ENCODE measurements at places on chromosomes 6 and 20.

- DNase-seq: no peak
Measured at GRCh38 chr6:132725947-132726607, 12.2 kb upstream of the VNN1 start.

DNA sequence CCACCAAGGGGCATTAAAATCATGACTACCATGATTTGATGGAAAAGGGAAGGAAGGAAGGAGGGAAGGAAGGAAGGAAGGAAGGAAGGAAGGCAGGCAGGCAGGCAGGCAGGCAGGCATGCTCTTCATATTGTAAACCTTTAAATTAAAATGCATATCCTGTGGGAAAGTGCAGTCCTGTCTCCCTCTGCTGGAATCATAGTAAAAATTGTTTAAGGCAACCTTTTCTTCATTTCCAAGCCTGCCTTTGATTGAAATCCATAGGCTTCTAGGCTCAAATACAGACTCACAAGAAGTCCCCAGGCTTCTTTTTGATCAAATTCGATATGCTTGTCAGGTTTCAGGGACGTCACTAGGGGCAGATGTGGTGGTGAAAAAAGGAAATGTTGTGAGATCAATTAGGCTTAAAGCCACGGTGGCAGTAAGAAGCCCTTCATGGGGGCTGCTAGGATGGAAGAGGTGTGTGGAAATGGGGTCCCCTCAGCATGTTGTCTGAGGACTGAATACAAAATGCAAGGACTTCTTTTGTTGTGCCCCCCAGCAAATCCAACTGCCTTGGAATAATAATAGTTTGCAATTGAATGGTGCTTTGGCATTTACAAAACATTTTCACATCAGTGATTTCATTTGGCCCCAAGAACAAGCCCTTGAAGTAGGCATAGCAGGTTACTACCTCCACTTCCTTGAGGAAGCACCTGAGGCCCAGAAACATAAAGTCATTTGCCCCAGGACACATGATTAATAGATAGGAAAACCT is 25.6 kb upstream of the GABRR1 start:
- no peak for DNase-seq

- DNase-seq: no peak
Measured at GRCh38 chr6:150698391-150698790, 98.7 kb downstream of the PLEKHG1 start.

GRCh38 chr20:18273738-18274137 is 14.6 kb upstream of the ZNF133 start:
- no peak for DNase-seq

GRCh38 chr6:131469130-131469529 is 103.9 kb upstream of the ARG1 start:
- DNase-seq: no peak

- DNase-seq: no peak
Measured at GRCh38 chr6:33908025-33908424, 104.2 kb upstream of the MLN start.

DNA sequence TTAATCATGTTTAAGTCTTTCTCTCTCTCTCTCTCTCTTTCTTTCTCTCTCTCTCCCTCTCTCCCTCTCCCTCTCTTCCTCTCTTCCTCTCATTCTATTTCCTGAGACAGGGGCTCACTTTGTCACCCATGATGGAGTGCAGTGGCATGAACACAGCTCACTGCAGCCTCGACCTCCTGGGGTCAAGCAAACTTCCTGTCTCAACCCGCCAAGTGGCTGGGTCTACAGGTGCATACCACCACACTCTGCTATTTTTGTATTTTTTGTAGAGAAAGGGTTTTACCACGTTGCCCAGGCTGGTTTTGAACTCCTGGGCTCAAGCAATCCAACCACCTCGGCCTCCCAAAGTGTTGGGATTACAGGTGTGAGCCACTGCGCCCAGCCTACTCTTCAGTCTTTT is 15.7 kb upstream of the RPS10 start:
- DNase-seq: no peak

GRCh38 chr6:74069089-74069581 is 373.1 kb downstream of the CD109 start:
- no peak for DNase-seq

DNA sequence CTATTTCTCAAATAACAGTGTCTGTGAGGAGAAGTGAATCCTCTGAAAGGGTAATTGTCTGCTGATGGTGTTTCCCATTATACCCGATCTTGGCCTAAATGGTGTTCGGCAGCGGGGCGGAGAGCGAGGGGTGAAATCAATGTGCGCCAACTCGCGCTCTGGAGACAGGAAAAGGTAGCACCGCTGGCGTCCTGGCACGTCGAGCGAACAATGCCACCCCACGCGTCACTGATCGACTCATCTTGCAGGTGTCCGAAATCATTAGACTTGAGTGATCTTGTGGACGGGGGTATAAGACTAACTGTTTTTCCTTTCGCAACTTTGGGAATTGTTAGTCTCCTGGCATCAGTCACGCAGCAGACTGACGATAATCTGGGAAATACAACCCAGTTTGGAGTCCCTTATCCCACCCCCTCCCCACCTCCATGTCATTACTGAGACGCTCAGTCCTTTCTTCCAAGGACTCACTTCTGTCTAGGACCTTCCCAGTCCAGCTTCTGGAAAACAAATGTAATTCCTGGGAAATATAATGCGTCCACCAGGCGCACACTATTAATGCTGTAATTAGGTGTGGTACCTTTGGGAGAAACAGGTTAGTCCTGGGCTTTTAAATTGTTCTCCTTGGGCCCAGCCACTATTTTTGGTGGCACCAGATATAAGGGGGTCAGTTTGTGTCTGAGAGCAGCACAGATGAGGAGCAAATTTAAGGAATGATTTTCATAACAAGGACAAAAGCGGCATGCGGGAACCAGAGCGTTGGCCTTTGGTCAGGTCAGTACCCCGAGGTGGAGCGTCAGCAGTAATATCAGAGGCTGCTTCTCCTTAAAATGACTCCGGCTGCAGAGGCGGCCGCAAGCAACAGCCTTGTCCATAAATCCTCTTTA is 2.3 kb downstream of the LINC00237 start:
- no peak for DNase-seq

DNA sequence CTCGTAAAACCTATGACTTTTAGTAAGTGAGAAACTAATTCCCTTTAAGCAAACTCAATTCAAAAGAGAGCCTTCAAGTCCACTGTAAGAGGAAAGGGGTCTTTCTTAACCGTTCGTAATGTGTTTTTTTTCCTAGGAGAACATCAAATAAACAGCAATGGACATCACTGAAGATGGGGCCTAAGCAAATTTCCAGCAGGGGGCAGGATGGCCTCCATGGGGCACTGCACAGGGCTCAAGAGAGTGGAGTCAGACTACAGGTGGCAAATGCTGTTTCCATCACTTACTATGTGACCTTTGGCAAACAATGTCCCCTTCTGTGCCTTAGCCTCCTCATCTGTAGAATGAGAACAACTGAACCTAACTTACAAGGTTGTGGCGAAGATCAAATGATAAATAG is 88.7 kb downstream of the ARHGAP18 start:
- DNase-seq: peak; percentile 41

- no peak for DNase-seq
Measured at GRCh38 chr6:152685819-152686218, 11.9 kb upstream of the MYCT1 start.

DNA sequence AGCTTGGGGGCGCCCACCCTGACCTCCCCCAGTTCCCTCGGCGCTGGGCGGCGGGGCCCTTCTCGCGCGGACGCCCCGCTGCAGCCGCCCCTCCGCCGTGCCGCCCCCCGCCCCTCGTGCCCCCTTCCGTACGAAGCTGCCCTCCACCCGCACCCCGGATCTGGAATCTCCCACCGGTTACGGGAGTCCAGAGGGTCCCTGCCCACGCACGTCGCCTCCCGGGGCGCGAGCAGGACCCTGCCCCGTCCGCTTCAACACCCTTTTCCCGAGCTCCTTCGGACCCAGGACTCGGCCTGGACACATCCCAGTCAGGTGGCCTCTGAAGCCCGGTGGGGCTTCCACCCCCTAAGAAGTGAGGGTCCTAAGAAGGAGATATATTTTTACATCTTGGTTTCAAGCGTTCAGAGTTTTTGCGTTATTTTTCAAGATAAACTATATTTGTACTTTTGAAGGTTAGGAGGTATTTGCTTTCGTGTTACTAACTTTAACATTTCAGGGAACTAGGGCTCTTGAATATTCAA is 506 bp downstream of the ARFGAP1 start:
- DNase-seq: no peak

DNA sequence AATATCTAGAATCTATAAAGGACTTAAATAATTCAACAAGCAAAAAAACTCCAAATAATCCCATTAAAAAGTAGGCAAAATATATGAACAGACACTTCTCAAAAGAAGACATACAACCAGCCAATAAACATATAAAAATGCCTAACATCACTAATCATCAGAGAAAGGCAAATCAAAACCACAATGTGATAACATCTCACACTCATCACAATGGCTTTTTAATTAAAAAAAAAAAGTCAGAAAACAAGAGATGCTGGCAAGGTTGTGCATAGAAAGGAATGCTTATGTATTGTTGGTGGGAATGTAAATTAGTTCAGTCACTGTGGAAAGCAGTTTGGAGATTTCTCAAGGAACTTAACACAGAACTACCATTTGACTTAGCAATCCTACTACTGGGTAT is 979.6 kb upstream of the MAP3K7 start:
- no peak for DNase-seq

GRCh38 chr20:9395971-9396370 is 118.4 kb upstream of the LAMP5 start:
- no peak for DNase-seq

GRCh38 chr6:52976149-52976548 is 18.9 kb downstream of the GSTA4 start:
- no peak for DNase-seq

- DNase-seq: no peak
Measured at GRCh38 chr20:64146936-64147477, 17.2 kb upstream of the MYT1 start.

- no peak for DNase-seq
Measured at GRCh38 chr6:143225929-143226328, 165.2 kb downstream of the AIG1 start.

DNA sequence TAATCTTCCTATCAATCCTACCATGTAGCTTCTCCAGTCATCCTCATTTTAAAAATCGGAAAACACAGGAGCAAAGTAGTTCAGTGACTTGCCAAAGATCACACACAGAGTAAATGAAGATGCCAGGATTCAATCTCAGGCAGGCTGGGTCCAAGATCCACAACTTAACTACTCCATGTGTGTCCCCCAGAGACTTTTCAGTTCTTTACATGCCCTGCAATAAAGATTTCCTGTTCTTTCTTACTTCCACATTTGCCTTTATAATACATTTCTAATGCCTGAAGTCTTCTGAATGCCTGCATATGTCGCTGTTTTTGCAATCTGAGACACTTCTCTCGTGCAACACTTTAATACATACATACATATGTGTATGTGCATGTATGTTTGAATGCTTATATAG is 121.7 kb upstream of the MARCKS start:
- DNase-seq: no peak

- DNase-seq: no peak
Measured at GRCh38 chr6:21111093-21111725, 482.3 kb upstream of the SOX4 start.

DNA sequence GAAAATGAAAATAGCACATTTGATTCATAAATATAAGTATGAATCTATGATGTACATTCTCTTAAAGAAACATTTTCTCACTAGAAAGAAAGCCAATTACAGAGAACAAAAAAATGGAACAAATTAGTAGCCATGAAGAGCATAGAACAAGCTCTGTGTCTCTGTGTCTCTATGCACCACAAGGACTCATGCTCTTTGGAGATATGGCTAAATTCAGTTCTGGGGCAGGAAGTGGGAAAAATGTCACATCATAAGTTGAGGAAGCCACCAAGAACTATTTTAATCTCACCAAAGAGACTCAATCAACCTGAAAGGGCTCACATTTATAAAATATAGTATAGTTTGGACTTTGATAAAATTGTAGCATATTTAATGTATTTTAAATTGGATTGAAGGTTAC is 1259.8 kb upstream of the GJE1 start:
- no peak for DNase-seq

GRCh38 chr6:37347670-37348111 is 6.1 kb upstream of the RNF8 start:
- no peak for DNase-seq

DNA sequence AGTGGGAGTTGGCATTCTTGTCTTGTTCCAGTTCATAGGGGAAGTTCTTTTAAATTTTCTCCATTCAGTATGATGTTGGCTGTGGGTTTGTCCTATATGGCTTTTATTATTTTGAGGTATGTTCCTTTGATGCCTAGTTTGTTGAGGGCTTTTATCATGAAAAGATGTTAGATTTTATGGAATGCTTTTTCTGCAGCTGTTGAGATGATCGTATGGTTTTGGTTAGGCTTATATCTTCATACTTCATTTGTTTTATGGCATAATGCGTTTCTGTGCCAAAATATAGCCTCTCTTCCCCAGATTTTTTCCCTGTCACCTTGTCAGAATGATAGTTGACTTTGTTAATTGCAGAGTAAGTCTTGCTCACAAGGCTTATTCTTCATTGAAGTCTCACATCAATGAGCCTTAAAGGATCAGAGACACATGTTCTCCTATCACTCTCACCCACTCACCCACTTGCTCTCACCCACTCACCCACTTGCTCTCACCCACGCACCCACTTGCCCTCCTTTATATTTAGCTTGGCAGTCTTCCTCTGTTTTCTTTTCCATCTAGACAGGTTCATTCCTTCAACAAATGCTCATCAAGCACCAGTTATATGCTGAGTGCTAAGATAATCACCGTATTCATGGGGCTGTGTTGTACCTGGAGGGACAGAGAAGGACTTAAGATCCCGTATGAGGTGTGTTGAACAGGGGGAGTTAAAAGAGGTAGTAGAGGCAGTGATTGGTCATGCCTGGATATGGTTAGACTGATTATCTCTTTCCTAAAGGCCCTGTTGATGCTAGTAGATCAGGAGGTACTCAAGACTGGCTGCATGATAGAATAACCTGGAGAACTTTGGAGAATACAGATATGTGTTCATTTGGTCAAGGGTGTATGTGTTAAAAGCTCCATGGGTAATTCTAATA is 19.3 kb downstream of the UST start:
- DNase-seq: no peak

- no peak for DNase-seq
Measured at GRCh38 chr20:24977336-24977735, 15.2 kb downstream of the APMAP start.

GRCh38 chr6:158388727-158389126 is 76.5 kb downstream of the TULP4 start:
- no peak for DNase-seq

- no peak for DNase-seq
Measured at GRCh38 chr20:34534391-34535165, 18.4 kb downstream of the DYNLRB1 start.

DNA sequence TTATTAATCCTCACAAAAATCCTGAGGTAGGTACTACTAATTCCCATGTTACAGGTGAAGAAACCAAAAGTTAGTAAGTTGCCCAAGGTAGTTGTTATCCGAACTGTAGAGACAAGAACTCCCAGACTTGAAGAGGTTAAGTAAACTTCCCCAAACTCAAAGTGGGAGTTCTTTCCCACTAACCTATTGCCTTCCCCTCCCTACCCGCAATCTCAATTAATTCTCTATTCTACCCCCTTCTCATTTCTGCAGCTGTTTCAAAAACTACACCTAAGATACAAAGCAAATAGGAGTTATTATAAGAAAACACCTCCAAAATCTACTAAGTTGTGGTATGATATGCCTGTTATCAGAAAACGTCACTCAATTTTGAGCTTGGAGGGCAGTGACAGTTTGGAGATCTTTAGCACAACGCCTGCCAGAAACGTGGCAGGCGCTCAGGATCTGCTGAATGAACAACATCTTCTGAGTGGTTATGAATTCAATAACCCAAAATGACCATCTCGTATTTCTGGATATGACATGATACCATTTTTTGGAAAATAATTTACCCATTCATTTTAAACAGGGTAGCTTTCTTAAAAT is 7.1 kb downstream of the CSNK2A1 start:
- no peak for DNase-seq

Data from activated T-cell treated with anti-CD3 and anti-CD28 coated beads, Interleukin-2, amount 50 U/mL, for 48 hours (primary cell).